ENCODE measurements at places on chromosomes 1 and 21.

- DNase-seq, result no peak
These were observed 1.2 kb downstream of the HMGCS2 start for GRCh38 chr1:119767486-119767885.

DNA sequence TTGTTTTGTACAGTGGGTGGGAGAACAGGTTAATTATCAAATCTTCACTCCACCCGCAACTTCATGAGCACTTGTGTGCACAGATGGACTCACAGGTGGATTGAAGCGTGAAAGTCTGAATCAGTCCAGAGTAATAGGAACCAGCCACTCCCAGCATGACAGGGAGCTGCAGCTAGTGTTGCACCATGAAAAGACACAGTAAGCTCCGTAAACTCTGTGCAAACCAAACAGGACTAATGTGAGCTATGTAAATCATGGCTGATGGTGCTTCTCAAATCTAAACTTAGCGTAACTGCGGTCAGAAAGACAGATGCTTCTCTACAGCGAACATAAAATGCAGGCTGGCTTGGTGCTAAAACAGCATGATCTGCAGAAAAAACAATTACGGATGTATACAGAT lies 114.4 kb downstream of the CENPF start:
- DNase-seq, result no peak

GRCh38 chr21:32140151-32140550 lies 138.7 kb downstream of the MIS18A start:
- DNase-seq, result no peak

DNA sequence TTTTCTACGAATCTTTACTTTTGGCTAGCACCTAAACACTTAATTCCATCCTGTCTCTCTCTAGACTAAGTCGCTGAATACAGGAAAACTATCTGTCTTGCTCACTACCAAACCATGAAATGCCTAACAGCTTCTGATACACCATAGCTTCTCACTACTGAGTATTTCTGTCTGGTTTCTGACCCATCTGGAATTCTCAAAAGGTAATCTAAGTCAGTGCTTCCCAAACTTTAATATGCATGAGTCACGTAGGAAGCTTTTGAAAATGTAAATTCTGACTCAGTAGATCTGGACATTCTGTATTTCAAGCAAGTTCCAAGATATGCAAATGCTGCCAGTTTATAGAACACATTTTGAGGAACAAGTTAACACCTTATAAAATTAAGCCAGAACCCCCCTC lies 9.2 kb upstream of the OVGP1 start:
- DNase-seq, result no peak

- DNase-seq, result no peak
These were observed 109.2 kb downstream of the TNNI3K start for GRCh38 chr1:74344387-74344786.

DNA sequence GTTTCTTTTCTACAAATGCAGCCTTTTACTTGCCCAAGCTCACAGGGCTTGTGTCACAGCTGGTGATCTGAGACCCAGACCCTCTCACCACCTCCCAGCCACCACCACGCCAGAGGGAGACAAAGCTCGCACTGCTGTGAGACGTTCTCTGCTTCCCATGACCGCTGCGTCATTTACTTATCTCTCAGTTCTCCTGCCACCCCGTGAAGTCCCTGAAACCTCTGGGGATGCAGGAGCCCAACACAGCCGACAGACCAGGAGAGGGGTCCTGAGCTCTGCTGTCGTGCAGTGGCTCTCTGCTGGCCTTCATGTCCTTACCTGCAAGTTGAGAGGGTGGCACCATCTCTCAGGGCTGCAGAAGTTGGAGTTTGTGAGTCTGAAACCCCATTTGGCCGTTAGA lies 77.7 kb downstream of the SLC16A1 start:
- no peak for DNase-seq

- no peak for DNase-seq
These were observed 124.6 kb upstream of the ZNF648 start for GRCh38 chr1:182185842-182186756.

DNA sequence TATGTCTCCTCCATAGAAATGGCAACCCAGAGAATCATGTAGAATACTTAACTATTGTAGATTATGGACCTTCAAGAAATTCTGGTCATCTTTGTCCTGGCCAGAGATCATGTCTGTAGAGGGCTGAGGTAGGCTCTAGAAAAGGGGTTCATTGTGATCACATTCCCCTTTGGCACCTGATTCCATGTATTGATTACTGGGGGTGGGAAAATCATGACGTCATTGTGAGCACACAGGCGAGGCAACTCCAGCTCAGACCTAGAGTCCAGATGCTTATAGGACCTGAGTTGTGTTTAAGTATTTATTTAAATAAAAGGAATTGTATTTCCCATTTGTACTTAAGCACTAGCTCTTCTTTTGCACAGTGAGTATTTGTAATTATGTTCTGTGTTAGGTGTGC lies 93.1 kb downstream of the OSBPL9 start:
- no peak for DNase-seq

Data from CD4-positive, alpha-beta T cell treated with Interleukin-10 for 1 hour (primary cell).